ENCODE measurements at places on chromosomes 4 and X.
A peak's percentile ranks its signal among the peaks of the same experiment; 100 is the strongest.

DNA sequence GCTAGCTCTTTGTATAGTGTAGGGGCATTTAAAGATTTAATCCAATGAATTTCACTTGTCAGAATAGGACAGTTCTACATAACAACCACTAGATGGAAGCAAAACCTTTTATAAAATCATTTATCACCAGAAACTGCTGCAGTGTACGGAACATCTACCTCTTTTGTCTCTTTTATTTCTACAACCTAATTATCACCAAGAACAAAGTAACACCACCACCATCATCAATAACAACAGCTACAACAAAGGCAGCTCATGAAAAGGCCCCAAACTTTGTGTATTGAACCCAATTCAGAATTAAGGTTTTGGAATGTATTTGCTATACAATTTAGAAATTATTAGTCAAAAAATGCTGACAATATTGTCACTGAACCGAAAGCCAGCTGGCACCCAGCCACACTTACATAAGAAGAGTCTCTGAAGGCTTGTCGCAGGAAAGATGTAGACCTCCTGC lies 260.9 kb upstream of the RPS6KA3 start:
- DNase-seq: no peak

GRCh38 chr4:153297116-153297515 lies 47.4 kb upstream of the MND1 start:
- DNase-seq: no peak

DNA sequence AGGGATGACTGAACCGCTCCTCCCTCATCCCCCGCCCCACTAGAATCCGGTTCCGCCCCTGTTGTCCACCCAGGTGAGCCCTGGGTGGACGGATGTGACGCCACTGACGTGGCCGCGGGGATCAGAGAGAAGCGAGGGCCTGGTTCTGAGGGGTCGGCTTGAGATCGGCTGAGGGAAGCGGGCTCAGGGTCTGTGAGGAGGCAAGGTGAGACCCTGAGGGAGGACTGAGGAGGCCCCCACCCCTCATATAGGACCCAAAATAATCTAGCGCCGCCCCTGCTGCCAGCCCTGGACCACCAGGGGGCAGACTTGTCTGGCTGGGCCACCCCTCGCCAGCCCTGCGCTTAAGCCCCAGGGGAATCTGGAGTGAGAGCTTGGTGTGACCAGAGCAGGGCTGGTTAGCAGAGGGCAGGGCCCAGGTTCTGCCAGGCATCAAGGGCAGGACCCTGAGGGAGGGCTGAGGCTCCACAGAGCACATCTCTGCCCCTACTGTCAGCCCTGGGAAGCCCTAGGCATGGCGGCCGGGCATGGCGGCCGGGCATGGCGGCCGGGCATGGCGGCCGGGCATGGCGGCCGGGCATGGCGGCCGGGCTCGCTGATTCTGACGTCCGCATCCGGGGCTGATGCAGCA lies at the start of gene MAGEA8:
Gene MAGEA8, plus strand, starts transcription at position 103 of the 631 bp plus-strand sequence. CDS start 3,090 bp downstream, outside the sequence.
- no peak for DNase-seq

- no peak for DNase-seq
Measured at GRCh38 chrX:111328858-111329257, 58.6 kb upstream of the CAPN6 start.

DNA sequence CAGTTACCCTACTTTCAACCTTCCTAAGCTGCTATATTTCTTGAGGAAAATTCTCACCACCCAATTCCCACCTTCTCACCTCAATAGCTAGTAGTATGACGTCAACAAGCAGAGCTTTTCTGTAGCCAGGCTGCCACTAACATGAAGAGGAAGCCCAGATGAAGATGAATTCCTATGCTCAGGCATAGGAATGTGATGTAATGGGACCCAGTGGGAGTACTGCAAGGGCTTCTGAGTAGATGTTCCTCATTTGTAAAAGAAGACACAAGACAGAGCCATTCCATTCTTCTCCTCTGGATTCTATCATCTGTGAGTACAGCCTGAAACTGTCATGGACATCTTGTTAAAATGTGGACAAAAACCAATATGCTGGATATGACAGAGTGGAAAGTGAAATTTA lies 81.6 kb upstream of the KLF3 start:
- no peak for DNase-seq

DNA sequence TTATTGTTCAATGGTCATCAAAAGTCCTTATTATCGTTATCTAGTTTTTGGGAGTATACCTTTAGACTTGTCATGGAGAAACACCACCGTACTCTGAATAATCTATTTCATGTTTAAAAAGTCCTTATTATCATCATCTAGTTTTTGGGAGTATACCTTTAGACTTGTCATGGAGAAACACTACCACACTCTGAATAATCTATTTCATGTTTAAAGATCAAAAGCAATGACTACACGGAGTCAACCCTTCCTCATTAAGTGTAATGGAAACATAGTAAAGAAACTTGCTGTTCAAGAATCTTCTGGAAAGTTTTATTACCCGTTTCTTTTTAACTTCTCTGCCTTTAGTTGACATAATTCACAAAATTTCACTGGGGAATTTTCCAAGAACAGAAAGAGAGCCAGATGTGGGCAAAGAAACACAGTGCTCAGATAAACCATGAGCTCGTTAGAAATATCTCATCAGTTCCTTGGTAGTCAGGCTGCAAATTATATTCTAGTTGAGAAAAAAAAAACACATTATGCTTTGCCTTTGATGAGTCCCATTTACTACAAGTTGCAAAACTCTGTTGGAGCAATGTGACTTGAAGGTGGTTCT lies 158.8 kb downstream of the AFAP1 start:
- no peak for DNase-seq

- no peak for DNase-seq
Measured at GRCh38 chrX:8748855-8749254, 16.9 kb upstream of the ANOS1 start.

DNA sequence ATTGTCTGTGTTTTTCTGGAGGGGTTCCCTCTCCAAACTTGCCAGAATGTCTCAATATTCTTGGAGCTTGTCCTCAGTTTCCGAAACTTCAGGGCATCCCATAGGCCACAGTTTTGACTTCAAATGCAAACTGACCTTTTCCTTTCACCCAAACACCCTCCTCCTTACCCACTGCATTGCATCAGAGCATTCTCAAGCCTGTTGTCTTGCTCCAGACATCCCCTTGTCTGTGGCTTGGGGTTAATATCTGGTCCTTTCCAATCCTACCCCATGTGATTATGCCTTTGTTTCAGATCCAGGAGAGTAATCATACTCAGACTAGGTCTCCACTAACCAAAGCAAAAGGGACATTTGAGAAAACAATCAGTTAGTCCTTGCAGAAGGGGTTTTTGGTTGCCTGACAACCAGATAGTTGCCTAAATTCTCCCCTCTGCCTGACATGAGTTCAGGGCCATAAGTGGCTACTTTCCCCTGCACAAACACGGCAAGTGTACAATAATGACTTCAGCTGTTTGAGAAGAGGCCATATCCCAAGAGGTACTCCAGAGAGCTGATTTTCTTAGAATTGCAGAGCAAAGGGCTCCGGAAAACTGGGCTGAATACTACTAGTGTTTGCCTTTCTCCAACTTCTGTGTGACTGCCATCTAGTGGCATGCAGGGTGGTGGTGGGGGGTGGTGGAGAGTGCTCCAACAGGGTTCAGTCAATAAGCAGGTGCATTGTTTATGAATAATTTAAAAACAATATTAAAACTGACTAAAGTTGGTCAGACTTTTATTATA lies 130.2 kb downstream of the CHRDL1 start:
- peak; percentile 24 for DNase-seq

DNA sequence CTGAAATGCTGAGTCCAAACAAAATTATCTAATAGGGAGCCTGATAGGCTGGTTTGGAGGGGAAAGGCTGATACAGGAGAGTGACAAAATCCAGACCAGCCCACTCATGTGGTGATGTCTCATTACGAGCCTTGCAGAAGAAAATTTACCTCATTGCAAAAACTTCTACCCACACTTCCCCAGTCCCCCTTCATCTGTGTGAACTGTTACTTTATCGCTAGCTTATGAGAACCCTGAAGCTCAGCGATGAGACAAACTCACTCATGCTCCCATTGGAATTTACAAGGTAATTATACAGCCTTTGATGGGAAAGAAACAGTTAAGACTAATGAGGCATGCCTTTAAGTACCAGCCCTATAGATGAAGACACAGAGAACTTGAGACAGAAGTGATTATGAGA lies 76.1 kb downstream of the ARHGAP6 start:
- DNase-seq: no peak

- no peak for DNase-seq
Measured at GRCh38 chrX:136866337-136867095, 14.0 kb downstream of the RBMX start.
